ENCODE measurements at places on chromosomes 11 and 22.

DNA sequence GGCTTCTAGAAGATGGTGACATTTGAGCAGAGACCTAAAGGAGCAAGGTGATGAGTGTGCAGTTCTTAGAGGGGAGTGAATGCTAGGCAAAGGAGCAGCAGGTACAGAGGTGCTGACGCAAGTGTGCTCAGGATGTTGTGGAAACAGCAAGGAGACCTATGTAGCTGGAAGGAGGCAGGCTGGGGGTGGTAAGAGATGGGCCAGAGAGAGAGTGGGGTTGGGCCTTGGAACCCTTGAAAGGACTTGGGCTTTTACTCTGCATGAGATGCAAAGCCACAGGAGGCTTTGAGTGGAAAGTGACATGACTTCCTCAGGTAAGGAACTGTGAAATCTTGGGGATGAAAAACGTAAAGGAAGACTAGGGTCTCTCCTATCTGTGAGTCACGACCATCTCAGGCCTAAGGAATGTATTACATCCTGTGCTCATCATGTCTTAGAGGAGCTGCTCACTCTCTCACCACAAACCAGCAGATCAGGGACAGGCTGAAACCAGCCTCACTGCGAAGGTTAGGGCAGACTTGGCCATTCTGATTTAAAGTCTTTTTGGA is 65.4 kb downstream of the MICAL2 start:
- DNase-seq, result no peak

- DNase-seq, result no peak
Measured at GRCh38 chr11:116328391-116328790, 444.4 kb downstream of the BUD13 start.

DNA sequence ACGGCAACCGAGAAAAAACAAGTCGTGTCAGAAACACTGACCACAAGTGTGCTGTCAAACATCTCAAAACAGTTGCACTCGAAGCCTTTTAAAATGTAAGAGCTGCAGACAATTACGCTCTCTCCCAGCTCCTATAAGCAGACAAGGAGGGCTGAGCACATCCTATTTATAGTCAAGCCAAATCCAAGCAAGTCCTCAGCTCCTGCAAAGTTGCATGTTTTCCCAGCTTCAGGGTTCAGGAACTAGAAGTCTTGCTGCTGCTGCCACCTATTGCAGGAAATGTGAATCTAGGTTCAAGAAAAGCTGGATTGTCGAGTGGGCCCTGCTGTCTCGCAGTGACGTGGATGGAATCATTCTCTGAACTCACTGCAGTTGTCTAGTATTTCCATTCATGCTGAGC is 15.5 kb downstream of the EFCAB6 start:
- DNase-seq, result no peak

DNA sequence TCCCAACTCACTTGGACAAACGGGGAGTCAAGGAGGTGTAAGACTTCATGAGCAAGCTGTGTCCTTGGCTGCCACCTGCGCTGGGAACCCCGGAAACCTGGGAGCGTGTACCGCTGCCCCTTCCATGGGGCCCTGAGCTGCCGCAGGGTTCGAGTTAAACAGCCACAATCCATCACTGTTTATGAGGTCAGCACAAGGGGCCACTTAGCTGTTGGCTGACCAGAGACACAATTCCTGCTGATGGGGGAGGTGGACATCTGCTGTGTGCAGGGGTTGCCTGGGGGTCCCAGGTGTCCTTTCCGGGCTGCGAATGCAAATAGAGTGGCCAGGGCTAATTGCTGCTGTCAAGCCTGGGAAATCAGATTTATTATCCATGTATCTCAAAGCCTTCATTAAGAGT is 549.3 kb downstream of the BRD1 start:
- no peak for DNase-seq

- DNase-seq, result no peak
Measured at GRCh38 chr11:116070520-116070919, 566.3 kb upstream of the CADM1 start.
